Airway epithelial cell (primary cell): ENCODE measurements at places on chromosomes 4 and X. TPM values are rescaled to one million over a fixed set of nuclear protein-coding genes. Genes with fewer than 3 reads are reported as not detected.

AWAT1 gene
- not detected in 2 replicates for total RNA-seq

TASL gene
- not detected in 2 replicates for total RNA-seq

HOPX gene
- 78.5 and 115 TPM in 2 replicates for total RNA-seq

MSL3 gene
- 18.3 and 21.8 TPM in 2 replicates for total RNA-seq

ESX1 gene
- total RNA-seq: 0.33 TPM in 1 of 2 replicates, not detected in the other

ZNF711 gene
- 0.88 and 0.92 TPM in 2 replicates for total RNA-seq

PTCHD1 gene
- not detected in 2 replicates for total RNA-seq

MRFAP1 gene
- 247 and 284 TPM in 2 replicates for total RNA-seq

TCEAL6 gene
- not detected in 2 replicates for total RNA-seq

AMBN gene
- not detected in 2 replicates for total RNA-seq
